Liver (tissue), 10 donors: ENCODE measurements at places on chromosomes 2 and 18.

- H3K36me3 ChIP-seq: no peaks in the 10 kb centered on the region
- H3K27me3 ChIP-seq: no peaks in the 10 kb centered on the region
- no peak for DNase-seq
- H3K4me3 ChIP-seq: no peak overlapping the region
- no peaks in the 10 kb centered on the region for H3K4me1 ChIP-seq
- H3K27ac ChIP-seq: no peak overlapping the region
Measured at GRCh38 chr2:117137371-117137770, 677.1 kb upstream of the DDX18 start.

- H3K27me3 ChIP-seq: no peaks in the 10 kb centered on the region
- peaks cover 8% of the 10 kb centered on the region for H3K36me3 ChIP-seq
- H3K27ac ChIP-seq: no peak overlapping the region
- no peak overlapping the region for H3K4me3 ChIP-seq
- no peaks in the 10 kb centered on the region for H3K4me1 ChIP-seq
Measured at GRCh38 chr18:58754544-58755068, 83.3 kb downstream of the MALT1 start.

DNA sequence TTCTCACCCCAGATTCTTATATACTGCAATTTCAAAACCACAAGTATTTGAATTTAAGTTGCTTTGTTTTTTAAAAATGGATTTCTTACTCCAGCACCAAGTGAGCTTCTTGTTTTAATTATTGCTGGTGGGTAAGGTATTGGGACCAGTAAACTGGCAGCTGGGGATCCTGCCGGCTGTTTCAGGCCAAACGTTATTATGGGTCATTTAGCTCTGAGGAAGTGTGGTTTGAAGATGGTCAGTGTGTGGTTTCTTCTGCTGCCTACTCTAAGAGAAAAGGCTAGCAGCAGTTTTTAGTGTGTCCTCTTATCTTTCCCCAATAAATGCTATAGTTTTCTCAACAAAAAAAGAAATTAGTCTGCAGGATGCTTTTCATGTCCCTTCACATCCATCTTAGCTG, 30.6 kb downstream of the CFAP221 start:
- no peak overlapping the region for H3K27ac ChIP-seq
- H3K4me1 ChIP-seq: no peaks in the 10 kb centered on the region
- no peak overlapping the region for H3K4me3 ChIP-seq
- DNase-seq: no peak

DNA sequence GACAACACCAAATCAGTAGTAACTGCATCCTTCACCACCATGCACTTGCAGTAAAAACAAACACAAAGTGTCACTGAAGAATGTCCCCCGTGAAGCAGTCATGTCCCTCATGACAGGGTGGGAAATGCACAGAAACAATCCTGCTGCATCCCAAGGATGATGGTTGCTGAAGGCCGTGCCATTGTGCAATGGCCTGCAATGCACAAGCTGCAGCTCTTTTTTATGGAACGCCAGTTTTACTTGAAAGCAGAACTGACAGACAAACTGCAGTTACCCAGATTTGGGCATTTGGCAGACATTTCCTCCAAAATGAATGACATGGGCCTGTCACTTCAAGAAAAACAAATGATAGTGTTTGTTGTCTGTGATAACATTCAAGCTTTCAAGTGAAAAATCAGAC, 2.4 kb upstream of the CHST10 start:
- no peak for DNase-seq
- no peak overlapping the region for H3K4me3 ChIP-seq
- no peaks in the 10 kb centered on the region for H3K27me3 ChIP-seq
- H3K4me1 ChIP-seq: peaks cover 7% of the 10 kb centered on the region

DNA sequence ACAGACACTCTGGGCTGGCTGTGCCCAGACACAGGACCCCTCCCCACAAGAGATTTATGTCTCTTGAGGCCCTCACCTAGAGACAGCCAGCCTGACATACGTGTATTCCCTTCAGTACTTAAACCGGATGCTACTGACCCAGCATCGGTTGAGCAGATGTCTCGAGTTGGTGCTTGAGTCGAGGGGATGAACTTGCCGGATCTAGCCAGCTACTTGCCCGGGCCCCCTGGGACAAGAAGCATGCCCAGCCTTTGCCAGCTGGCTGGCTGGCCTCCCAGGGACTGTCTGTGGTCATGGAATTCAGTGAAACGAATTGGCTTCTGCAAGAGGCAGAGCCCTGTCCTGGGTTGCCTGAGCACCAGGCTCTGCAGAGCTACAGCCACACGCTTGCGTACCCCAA, 36.0 kb downstream of the DNMT3A start:
- DNase-seq: no peak
- H3K36me3 ChIP-seq: peaks cover 6% of the 10 kb centered on the region
- H3K4me1 ChIP-seq: peaks cover 2% of the 10 kb centered on the region
- H3K4me3 ChIP-seq: no peak overlapping the region
- no peaks in the 10 kb centered on the region for H3K27me3 ChIP-seq
- no peak overlapping the region for H3K27ac ChIP-seq
